ENCODE measurements at places on chromosomes 11 and 22.

DNA sequence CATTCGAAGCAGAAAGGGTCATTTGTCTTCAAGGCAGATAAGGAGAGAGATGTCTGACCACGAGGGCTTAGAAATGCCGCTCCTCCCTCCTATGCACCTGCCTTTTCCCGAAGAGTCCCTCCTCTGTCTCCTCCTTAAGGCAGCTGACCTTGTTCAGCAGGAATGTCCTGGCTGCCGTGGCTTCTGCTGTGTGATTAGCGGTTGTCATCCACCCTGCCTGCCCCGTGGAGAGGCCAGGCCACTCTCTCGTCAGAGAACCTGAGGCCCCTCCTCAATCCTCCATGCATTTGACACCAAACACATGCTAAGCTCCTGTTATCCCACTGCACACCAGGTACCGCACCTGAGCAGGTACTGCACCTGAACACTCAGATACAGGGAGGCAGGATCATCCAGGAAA, 834.6 kb downstream of the TBC1D22A start:
- DNase-seq: no peak

GRCh38 chr22:49294656-49295464, 532.8 kb downstream of the BRD1 start:
- DNase-seq: no peak

GRCh38 chr22:38272373-38273134, at the start of gene TMEM184B:
TMEM184B (minus strand) TSS chr22:38273010; CDS start chr22:38247961, 25,049 bp downstream.
- DNase-seq: no peak

- DNase-seq: no peak
These were observed 32.8 kb downstream of the PITPNB start for GRCh38 chr22:27885977-27886842.

GRCh38 chr11:120128392-120129119, 9.4 kb downstream of the TRIM29 start:
- no peak for DNase-seq

DNA sequence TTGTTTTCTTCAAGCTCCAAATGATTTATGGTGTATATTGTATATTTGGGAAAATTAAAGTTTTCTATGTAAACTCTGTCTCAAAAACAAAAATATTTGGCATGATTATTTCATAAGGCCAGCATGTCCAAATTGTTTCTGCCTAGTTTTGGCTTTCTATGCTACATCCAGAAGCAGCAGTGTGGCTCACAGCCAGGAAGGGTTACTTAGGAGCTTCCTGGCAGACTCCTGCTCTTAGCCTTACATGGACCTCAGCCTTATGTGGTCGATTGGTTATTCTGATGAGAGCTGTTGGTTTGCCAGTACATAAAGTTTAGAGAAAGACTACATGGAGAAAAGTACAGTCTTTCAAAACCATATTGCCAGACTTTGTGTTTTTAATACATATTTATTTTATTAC, 297.7 kb upstream of the FAT3 start:
- no peak for DNase-seq

GRCh38 chr11:86477495-86478155, 102.9 kb downstream of the CCDC81 start:
- no peak for DNase-seq

DNA sequence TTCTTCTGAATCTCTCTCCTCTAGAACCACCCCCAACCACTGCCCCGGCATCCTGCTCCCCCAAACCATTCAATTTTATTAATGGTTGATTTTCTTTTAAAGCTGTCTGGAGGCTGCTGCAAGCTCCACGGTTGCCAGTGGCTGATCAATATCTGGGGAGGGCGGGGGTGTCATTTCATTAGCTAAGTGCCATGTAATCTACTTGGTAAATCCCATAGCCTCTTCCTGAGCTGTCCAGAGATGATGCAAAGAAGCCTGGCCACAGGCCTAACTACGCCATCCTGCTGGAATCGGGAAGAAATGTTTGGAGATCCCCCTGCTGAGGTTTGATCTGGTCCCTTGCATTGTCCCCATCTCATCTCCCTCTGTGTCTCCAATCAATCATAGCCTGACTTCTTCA, 440.1 kb downstream of the MIAT start:
- no peak for DNase-seq

DNA sequence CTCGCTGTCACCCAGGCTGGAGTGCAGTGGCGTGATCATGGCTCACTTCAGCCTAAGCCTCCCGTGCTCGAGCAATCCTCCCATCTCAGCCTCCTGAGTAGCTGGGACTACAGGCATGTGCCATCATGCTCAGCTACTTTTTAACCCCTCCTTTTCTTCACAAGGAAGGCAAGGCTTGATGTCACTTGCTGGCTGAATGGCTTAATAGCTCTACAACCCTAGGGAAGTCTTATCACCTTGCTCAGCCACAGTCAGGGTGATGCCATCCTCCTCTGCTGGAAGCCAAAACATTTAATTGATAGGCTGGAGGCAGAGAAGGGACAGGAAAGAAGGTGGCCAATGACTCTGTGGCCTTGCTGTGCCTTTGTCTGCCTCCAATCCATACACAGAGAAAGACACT, 131.9 kb downstream of the MED15 start:
- DNase-seq: no peak

Data from cortex of kidney (tissue), 1 donor.